ENCODE measurements at places on chromosomes 13 and 19.
A peak's percentile ranks its signal among the peaks of the same experiment; 100 is the strongest.

- no peak for DNase-seq
These were observed 22.8 kb upstream of the BCL3 start for GRCh38 chr19:44725684-44726083.

DNA sequence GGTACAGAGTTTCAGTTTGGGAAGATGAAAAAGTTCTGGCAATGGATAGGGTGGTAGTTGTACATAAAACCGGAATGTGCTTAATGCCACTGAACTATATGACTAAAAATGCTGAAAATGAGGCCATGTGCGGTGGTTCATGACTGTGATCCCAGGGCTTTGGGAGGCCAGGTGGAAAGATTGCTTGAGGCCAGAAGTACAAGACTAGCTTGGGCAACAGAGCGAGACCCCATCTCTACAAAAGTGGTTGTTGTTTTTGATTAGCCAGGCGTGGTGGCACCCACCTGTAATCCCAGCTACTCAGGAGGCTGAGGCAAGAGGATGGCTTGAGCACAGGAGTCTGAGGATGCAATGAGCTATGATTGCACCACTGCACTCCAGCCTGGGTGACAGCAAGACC lies 12.8 kb downstream of the SMAD9 start:
- DNase-seq, result no peak

DNA sequence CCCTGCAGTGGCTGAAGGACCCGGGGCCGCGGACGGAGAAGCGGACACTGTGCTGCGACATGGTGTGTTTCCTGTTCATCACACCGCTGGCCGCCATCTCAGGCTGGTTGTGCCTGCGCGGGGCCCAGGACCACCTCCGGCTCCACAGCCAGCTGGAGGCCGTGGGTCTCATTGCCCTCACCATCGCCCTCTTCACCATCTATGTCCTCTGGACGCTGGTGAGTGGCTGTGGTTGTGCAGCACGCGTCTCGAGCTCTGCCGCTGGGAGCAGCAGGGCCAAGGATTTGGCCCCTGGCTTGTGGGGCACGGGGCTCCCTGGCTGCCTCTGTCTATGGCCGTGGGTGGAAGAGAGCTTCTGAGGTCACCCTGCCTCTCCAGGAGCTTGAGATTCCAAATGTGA lies 14.1 kb upstream of the HNRNPM start:
- no peak for DNase-seq

DNA sequence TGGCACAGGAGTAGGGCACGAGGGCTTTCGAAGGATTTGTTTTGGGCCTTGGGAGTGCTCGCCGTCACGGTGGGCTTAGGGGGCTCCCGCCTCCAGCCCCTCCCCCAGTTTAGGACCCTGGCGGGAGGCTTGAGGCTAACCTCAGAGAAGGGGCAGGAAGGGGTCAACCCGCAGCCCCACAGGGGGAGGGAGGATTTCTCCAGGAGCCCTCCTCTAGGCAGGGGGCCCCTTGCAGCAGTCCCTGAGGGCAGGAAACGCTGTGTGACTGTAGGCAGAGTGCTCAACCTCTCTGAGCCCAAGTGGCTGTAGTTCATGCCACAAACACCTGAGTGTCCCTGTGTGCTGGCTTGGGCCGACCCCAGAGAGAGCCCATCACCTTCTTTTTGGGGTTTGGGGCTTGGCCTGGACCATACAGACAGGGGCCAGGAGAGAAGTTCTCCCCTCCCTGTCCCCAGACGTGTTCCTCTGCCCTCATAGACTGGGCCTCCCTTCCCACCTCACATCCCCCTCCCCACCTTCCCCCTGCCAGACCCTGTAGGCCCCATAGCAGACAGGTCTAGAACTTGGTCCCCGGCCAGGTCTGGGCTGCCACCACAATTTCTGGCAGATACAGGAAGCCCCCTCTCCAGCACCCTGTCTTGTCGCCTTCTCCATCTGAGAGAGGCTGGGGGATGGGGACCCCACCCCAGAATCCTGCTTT lies 8.1 kb downstream of the ISYNA1 start:
- DNase-seq, result peak; percentile 75

DNA sequence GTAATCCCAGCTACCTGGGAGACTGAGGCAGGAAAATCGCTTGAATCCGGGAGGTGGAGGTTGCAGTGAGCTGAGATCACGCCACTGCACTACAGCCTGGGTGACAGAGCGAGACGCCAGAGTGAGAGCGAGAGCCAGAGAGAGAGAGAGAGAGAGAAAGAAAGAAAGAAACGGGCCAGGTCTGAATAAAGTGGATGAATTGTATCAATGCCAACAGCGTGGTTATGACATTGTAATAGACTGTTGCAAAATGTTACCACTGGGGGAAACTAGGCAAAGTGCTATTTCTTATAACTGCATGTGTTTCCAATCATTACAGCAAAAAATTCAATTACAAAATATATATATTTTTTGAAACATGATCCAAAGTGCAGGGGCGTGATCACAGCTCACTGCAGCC lies 11.8 kb upstream of the BTBD2 start:
- DNase-seq, result no peak
